ENCODE measurements at places on chromosomes 12 and 14.

DNA sequence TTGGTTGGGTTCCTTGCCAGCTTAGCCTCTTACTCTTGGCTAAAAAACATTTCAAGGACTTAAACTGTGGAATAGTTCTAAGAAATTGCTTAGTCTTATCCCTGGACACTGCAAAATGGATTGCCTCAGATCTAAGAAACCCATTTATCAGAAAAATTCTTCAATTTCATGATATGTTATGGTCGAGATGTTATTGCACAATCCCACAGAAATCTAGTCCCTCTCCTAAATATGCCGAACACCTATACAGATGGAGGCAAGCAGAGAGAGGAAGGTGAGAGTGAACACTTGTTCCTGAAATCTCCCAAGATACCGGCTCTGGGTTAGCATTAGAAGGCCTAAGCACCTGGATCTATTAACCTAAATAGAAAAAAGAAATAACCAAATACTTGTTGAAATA, 267.2 kb downstream of the PAWR start:
- H3K27ac ChIP-seq: no peak overlapping the region
- H3K4me1 ChIP-seq: no peaks in the 10 kb centered on the region
- H3K4me3 ChIP-seq: no peak overlapping the region

DNA sequence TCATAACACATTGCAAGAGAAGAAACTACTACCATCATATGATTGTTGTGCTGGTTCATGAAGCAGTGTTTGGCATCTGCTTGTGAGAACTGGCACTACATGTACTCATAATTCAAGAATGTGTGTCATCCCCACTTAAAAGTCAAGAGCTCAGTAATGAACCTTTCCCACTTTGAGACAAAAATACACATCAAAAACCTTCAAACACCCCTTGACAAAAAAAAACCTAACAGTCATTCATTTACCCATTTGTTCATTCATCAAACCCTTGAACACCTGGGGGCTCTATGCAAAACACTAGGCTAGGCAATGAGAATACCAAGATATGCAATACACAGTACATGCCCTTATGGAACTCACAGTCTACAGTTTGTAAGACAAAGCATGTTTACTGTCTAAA, 40.0 kb downstream of the KIF21A start:
- H3K4me1 ChIP-seq: peaks cover 16% of the 10 kb centered on the region
- H3K27me3 ChIP-seq: no peaks in the 10 kb centered on the region
- no peak overlapping the region for H3K4me3 ChIP-seq
- DNase-seq: no peak

DNA sequence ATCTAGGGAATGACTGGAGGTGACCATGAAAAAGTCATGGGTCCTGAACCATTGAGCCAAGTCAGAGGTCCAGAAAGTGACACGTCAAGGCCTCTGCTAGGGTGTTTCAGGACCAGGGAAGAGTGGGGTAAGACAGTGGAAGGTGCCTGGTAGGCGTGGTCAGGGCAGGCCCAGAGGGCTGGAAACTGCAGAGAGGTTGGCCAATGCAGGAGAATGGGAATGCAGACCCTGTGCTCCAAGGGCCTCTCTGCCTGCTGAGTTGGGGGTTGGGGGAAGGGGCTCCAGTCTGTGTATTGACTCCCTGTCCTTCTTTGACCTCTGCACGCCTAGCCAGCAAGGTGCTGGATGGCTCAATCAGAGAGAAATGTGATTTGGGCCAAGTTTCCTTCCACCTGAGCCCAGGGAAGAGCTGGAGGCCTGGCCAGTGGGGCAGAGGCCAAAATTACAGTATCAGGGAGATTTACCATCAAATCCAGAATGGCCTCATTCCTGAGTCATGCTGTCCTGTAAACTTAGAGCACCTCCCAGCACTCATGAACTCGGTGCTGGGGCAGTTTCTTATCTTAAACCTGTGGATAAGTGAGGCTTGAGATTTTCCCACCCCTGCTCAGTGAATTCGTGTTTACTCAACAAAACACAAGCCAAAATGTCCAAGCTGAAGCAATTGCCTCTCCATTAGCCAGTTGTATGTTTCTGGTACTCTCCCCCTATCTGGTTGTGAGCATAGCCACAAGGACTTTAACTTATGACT, 24.4 kb downstream of the IRF2BPL start:
- H3K27ac ChIP-seq: no peak overlapping the region
- H3K4me1 ChIP-seq: peaks cover 3% of the 10 kb centered on the region
- H3K4me3 ChIP-seq: no peak overlapping the region
- no peak for DNase-seq

- no peak overlapping the region for H3K4me3 ChIP-seq
- H3K4me1 ChIP-seq: peaks cover 18% of the 10 kb centered on the region
- no peak for DNase-seq
- H3K27me3 ChIP-seq: peaks cover 9% of the 10 kb centered on the region
- H3K27ac ChIP-seq: no peak overlapping the region
These were observed 203.0 kb upstream of the SFSWAP start for GRCh38 chr12:131507881-131508280.

GRCh38 chr12:51441583-51441982, 17.0 kb downstream of the SLC4A8 start:
- no peak for DNase-seq
- H3K4me1 ChIP-seq: peaks cover 36% of the 10 kb centered on the region
- no peak overlapping the region for H3K27ac ChIP-seq

DNA sequence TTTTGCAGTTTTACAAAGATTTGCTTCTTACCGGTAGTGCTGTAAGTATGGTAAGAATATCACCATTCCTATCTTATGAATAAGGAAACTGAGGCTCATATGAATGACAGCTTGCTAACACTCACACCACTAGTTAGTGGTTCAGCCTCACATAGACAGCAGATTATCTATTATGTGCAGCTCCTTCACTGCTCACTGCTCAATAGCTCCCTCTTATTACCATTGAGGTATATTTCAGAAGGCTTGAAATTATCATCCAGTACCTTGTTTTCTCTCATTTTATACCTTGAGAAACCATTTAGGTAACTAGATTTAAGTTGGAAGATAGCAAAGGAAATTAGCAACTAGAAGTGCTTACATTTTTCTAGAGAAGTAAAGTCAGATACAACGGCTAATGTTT, 15.5 kb downstream of the RIC8B start:
- no peaks in the 10 kb centered on the region for H3K27me3 ChIP-seq
- peaks cover 52% of the 10 kb centered on the region for H3K36me3 ChIP-seq
- DNase-seq: no peak

- H3K4me1 ChIP-seq: no peaks in the 10 kb centered on the region
- DNase-seq: no peak
- H3K4me3 ChIP-seq: no peak overlapping the region
- no peak overlapping the region for H3K27ac ChIP-seq
- peaks cover 26% of the 10 kb centered on the region for H3K27me3 ChIP-seq
These were observed 158.6 kb downstream of the PRIMA1 start for GRCh38 chr14:93629643-93630042.

DNA sequence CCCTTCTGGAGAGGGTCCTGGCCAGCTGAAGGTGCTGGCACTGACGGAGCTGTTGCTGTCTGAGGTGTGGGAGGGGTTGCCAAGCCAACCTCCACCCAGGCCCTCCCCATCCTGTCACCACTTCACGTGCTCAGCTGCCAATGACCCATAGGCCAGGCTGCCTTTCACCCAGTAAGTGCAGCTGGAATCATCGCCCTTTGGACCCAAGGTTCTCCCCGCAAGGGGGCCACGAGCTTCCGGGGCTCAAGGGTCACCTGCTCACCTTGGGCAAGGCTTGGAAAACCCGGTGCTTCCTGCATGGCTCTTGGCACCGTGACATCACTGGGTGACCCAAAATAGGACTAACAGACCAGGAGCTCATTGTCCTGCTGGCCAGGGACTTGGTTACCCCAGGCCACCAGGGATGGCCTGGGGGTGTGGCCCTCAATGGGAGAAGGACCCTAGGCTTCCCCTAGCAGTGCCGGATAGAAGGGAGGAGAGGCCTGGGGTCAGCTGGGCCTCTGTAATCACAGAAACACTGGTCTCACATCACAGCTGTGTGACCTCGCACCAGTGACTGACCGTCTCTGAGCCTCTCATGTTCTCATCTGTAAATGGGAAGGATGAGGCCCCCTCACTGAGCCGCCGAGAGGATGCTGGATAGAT, 51.3 kb downstream of the CCDC85C start:
- H3K27ac ChIP-seq: no peak overlapping the region
- H3K36me3 ChIP-seq: no peaks in the 10 kb centered on the region
- no peaks in the 10 kb centered on the region for H3K4me1 ChIP-seq
- H3K27me3 ChIP-seq: no peaks in the 10 kb centered on the region
- no peak for DNase-seq

DNA sequence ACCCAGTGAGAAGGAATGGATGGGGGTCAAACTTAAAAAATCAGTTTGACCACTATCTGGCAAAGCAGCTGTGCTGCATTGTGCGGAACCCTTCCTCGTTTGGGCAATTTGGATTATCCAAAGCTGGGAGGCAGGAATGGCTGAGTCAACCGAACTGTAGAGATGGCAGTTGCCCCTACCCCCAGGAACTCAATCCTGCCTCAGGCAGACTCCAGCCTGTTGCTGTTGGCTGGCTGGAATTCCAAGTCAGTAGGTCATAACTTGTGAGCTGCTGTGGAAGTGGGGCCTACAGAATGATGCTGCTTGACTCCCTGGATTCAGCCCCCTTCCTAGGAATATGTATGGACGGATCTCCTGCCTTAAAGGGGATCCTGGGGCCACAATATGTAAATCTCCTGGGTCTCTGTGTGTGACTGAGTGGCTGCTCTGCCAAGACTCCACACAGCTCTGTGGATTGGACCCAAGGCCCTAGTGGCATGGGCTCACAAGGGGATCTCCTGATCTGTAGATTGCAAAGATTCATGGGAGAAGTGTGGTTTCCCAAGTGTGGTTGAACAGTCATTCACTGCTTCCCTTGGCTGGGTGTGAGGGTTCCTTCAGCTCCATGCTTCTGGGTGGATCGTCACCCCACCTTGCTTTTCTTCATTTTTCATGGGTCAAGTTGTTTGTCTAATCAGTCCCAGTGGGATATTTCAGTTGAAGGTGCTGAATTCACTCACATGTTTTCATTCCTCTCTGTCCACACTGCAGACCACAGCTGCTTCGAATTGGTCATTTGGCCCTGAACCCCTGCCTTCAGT, 19.2 kb downstream of the LUM start:
- no peak overlapping the region for H3K4me3 ChIP-seq
- no peaks in the 10 kb centered on the region for H3K27me3 ChIP-seq
- no peak overlapping the region for H3K27ac ChIP-seq
- H3K4me1 ChIP-seq: no peaks in the 10 kb centered on the region

DNA sequence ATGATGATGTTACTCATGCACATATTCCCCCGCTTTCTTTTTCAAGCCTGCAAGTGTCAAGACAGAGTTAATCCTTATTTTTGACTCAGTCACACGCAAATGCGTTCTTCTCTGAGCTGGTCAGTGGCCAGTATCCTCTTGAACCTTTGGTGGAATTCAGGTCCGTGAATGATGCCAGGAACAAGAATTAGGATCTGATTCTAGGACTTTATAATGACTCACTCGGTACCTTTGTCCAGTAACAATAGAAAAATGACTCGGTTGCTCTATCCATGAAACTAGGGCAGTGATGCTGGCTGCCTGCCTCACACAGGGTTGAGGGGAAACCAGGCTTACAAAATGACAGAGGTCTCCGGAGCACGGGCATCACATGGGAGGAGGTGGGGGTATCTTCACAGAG, 185.8 kb upstream of the NUDT4 start:
- peaks cover 3% of the 10 kb centered on the region for H3K27me3 ChIP-seq
- no peak overlapping the region for H3K27ac ChIP-seq
- H3K4me3 ChIP-seq: no peak overlapping the region
- DNase-seq: no peak

GRCh38 chr12:41254004-41254914, 66.1 kb downstream of the PDZRN4 start:
- no peaks in the 10 kb centered on the region for H3K4me1 ChIP-seq
- H3K4me3 ChIP-seq: no peak overlapping the region
- H3K27me3 ChIP-seq: no peaks in the 10 kb centered on the region
- no peak overlapping the region for H3K27ac ChIP-seq
- no peak for DNase-seq

- no peak overlapping the region for H3K4me3 ChIP-seq
- H3K36me3 ChIP-seq: peaks cover 62% of the 10 kb centered on the region
- peak overlapping the region; percentile 4 for H3K27ac ChIP-seq
- no peaks in the 10 kb centered on the region for H3K27me3 ChIP-seq
- peaks cover 29% of the 10 kb centered on the region for H3K4me1 ChIP-seq
These were observed 2.8 kb upstream of the PRKAG1 start for GRCh38 chr12:49021292-49021915.

GRCh38 chr14:68407285-68407684, 385.6 kb downstream of the ZFP36L1 start:
- no peak overlapping the region for H3K27ac ChIP-seq
- H3K27me3 ChIP-seq: no peaks in the 10 kb centered on the region
- H3K4me3 ChIP-seq: no peak overlapping the region
- no peaks in the 10 kb centered on the region for H3K36me3 ChIP-seq

DNA sequence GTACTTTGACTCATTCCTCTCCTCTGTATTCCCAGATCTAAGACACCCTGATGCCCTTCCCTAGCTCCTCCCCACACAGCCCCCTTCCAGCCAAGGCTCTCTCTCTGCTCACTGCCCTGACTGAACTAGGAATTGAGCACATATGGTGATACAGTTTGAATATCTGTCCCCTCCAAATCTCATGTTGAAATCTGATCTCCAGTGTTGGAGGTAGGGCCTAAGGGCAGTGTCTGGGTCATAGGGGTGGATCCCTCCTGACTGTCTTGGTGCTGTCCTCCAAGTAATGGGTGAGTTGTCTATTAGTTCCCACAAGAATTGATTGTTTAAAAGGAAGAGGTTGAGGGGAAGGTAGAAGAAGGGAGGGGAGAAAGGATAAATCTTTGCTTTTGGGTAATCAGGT, 17.4 kb downstream of the CMKLR1 start:
- no peak for DNase-seq
- H3K27ac ChIP-seq: no peak overlapping the region
- H3K4me3 ChIP-seq: no peak overlapping the region
- H3K27me3 ChIP-seq: peaks cover 22% of the 10 kb centered on the region
- peaks cover 6% of the 10 kb centered on the region for H3K4me1 ChIP-seq

DNA sequence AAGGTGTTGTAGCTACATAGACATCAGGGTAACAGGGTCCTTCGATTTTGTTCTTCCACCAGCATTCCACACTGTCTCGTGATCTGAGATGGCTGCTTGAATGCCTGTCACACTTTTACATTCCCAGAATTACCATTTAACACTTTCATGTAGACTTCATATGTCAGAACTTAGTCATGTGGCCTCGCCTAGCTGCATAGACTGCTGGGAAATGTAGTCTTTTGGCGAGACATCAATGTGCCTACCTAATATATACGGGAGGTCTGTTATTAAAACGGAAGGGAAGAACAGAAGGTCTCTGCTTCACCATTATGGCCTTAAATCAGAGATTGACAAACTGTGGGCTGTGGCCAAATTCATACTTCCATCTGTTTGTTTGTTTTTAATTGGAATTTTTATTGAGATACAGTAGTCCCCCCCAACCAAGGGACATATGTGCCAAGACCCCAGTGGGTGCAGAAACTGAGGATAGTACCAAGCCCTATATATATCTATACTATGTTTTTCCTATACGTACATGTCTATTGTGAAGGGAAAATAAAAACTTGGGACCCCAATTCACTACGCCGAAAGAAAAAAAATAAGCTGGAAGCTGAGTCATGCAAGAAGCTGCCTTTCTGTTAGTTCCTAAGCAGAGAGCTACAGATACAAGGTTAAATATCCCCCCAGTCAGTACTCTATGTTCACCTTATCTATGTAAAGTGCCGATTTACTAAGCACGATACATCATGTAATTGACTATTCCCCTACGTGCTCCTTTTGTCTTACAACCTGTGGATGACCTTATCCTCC, 11.3 kb upstream of the HRK start:
- peaks cover 35% of the 10 kb centered on the region for H3K27me3 ChIP-seq
- no peak overlapping the region for H3K4me3 ChIP-seq
- DNase-seq: no peak
- H3K4me1 ChIP-seq: no peaks in the 10 kb centered on the region
- no peaks in the 10 kb centered on the region for H3K36me3 ChIP-seq

GRCh38 chr12:56293795-56294194, 6.3 kb downstream of the CS start:
- peaks cover 52% of the 10 kb centered on the region for H3K4me1 ChIP-seq
- no peak overlapping the region for H3K27ac ChIP-seq
- no peak overlapping the region for H3K4me3 ChIP-seq
- no peaks in the 10 kb centered on the region for H3K27me3 ChIP-seq
- H3K36me3 ChIP-seq: peaks cover 48% of the 10 kb centered on the region
